ENCODE measurements at places on chromosomes 1 and 21.

- DNase-seq = no peak
These were observed 25.5 kb downstream of the ADAMTS5 start for GRCh38 chr21:26941421-26941820.

DNA sequence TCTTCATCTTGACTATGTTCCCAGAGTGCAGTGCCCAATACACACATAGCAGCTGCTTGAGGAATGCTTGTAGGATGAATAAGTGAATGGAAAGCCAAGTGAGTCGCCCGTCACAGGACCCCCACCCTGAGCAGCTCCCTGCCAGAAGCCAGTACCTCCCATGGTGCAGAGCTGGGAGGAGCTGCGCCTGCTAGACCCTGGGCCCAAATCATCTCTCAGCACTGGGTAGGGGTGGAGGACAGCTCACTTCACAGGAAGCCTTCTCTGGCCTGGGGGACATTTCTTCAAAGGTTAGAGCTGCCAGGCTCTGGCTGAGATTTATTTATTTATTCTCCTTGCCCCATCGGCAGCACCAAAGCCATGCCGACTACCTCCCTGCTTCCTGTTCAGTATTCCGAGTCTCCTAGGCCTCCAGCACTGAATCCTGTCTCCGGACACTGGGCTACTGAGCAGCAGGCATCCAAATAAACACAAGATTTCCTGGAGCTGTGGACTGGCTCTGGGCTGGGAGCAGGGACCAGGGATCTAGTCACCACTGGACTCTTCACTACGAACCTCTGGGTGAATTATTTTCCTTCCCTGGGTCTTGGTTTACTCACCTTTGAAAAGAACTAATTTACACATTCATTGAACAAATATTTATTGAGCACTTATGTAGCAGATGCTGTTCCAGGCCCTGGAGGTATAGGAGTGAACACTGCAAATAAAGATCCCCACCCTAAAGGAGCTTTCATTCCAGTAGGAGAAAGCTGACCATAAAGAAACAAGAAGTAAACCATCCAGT is 187.7 kb downstream of the TRABD2B start:
- no peak for DNase-seq

- no peak for DNase-seq
These were observed 30.1 kb downstream of the SGIP1 start for GRCh38 chr1:66563941-66564630.

DNA sequence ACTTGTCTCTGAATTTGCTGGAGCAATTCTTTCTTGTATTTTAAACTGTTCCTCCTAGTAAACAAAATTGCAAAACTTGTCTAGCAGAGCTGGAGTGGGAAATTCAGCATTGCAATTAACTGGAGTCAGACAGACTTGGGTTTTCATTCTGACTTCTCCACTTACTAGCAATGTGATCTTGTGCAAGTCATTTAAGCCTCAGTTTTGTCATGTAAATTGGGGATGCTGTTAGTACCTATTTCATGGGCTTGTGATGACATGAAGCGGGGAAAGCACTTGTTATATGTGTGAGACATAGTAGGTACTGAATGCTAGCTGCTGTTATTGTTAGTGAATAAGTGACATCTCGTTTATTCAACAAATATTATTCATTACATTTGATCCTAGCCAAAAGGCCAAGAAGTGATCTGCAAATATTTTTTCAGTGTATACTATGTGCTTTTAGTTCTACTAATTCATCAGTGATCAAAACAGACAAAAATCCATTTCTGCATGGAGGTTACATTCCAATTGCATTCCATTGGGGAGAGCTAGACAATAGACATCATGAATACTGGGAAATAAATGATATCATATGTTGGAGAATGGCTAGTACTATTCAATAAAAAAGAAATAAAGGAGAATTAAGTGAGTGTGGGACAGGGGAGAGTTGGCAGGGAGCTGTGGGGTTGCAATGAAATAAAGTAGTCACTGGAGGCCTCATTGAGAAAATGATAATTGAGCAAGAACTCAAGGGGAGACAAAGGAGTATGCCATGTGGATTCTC is 47.1 kb downstream of the CACHD1 start:
- no peak for DNase-seq

- no peak for DNase-seq
These were observed 1.4 kb downstream of the PINK1 start for GRCh38 chr1:20634594-20635084.

- no peak for DNase-seq
These were observed 28.8 kb downstream of the NTNG1 start for GRCh38 chr1:107169615-107170014.

GRCh38 chr1:199352351-199352750 is 675.2 kb upstream of the NR5A2 start:
- no peak for DNase-seq

- DNase-seq = no peak
These were observed 19.4 kb upstream of the SRSF4 start for GRCh38 chr1:29200906-29201594.

DNA sequence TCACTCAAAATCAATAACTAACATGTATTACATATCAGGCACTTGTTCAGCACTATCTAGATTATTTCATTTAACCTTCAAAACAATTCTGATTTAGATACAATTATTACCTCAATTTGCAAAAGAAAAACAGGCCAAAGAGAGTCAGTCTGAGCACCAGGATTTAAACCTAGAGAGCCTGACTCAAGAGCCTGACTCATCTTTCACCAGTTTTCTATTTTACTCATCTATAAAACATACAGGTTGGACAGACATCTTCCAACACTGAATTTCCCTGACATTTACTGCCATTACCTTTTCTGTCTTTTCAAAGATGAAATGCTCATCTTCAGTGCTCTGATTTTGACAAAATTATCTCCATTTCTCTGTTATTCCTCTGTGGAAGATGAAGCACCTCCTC is 116.5 kb downstream of the MRPL39 start:
- no peak for DNase-seq

Measured in Karpas-422 (cell line).